ENCODE measurements at places on chromosomes 16 and 17.

DNA sequence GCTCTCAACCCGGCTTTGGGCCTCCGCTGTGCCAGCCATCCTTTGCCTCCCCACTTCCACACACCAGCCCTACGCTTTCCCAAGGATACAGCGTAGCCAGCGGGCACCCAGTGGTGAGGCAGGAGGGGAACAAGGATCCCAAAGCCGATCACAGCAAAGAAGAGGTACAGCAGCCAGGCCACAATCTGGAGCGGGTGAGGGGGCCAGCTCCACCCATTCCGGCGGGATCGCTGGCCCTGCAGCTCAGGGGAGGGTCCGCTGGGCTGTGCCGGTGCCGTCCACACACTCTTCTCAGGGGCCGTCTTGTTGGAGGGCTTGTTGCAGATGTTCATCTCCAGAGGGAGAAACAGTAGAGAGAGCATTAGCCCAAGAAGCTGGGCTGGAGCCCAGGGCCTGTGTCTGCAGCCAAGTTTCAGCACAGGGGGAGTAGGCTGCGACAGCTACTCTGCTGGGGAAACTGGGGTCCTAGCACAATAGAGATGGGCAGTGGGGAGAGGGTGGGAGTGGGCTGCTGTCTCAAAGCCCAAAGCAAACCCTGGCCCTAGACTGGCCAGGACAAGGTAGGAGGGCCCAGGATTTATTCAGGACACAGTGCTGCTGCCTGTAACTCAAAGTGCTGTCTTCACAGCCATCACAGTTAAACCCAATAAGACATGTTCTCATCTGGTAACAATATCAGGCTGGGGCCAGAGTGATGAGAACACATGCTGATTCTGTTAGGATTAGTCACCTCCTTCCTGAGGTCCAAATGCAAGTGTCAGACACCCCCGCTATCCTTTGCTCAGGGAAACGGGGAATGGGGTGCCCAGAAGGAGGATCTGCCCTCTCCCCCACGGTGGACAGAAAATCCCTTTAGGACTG, 9.9 kb downstream of the ZDHHC1 start:
- DNase-seq = peak; percentile 68

GRCh38 chr16:4692460-4693295, 684 bp upstream of the NUDT16L1 start:
- DNase-seq = no peak

- DNase-seq = no peak
Measured at GRCh38 chr16:79607587-79607986, 7.0 kb upstream of the MAF start.

- DNase-seq = peak; percentile 96
Measured at GRCh38 chr16:31052114-31052513, 18.8 kb downstream of the STX4 start.

- no peak for DNase-seq
Measured at GRCh38 chr17:4460661-4461060, 26.9 kb downstream of the SPNS3 start.

- no peak for DNase-seq
Measured at GRCh38 chr16:76157629-76158028, 119.6 kb upstream of the CNTNAP4 start.

GRCh38 chr16:81544700-81545271, 100.2 kb downstream of the CMIP start:
- no peak for DNase-seq

DNA sequence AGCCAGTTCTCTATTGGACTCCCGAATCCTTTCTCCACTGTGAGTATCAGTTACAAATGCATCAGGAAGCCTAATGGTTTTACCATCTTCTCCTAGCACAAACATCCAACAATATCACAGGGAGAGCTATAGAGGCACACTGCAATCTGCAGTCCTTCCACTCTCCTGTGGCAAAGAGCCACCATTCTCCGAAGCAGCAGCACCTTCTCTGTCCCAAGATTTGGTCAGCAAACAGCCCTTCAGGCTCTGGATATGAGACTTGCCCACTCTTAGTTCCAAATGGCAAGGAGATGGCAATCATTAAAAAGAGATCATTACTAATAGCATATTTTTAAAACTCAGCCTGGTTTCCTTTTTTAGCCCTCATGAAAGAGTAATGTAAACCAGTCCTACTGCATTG, 223.4 kb downstream of the HS3ST3A1 start:
- no peak for DNase-seq

DNA sequence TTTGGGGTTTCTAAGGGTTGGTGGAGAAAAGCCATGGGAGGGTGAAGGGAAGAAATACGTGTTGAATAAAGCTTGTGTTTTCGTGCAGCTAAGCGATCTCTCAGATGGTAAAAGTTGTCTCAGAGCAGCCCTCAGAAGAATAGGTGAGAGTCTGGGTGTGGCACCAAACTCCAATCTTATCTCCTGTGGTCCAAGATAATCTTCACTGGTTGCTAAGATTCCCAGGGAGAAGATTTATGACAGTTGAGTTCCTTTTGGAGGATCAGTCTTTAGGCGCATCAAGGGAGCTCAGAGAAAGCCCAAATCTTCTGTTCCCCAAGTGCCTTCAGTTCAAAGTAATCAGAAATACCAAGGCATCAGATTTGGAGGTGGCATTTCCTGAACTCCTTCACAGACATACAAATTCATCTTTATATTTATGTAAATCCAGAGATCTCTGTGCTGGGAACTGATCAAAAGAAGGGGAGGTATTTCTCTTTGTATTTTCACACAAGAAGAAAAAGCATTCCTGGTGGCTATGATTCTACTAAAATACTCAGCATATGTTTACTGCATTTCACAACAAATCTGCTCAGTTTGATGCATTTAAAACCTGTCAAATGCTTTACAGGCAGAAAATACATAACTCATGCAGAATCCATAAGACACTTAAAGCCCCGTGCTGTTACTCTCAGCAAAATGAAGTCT, 102.9 kb downstream of the ABCC12 start:
- DNase-seq = no peak

DNA sequence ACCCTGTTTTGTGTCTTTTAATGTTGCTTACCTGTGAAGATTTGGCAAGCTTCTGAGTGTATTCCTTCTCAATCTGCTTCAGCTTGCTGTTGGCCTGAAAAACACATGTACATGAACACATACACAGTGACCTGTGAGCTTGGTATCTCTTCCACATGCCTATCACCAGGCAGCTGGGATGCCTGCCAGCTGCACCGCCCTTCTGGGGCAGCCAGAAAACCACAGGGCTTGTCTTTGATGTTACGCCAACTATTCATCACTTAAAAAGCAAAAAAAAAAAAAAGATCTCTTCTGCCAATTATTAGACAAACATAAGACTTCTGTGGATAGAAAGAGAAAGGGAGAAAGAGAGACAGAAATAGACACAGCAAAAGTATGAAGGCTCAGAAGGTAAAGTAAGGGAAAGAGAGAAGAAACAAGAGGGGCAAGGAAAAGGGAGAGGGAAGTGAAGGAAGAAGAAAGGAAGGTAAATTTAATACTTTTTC, 189.2 kb upstream of the AXIN2 start:
- peak; percentile 95 for DNase-seq

DNA sequence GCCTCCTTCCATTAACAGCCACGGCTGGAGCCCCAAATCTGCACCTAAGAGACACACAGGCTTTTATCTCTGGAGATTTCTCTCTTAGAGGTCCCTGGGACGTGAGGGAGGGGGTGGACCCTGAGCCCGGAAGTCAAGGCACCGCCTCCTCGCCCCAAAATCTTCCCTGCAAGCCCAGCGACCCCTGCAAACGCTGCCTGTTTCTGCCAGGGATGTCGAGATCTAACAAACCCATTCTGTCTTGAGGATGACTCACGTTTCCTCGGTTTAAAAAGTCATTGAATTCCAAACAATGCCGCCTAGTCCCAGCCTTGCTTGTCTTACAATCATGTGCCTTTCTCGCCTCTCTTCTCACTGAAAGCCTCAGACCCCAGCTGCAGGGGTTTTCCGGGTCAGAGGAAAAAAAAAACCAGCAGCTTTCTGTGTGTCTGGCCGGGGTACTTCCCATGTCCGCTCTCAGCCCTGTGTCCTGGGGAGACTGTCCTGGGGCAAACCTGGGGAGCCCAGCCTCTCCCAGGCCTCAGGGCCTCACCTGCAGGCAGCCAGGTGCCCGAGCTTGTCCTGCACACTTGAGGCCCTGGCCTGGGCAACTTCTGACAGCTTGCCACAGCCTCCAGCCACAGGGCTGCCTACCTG, 15.4 kb downstream of the ARL2BP start:
- no peak for DNase-seq

- peak; percentile 58 for DNase-seq
Measured at GRCh38 chr17:77427391-77427991, 286.7 kb downstream of the SEC14L1 start.

GRCh38 chr17:47621293-47622179, 28.2 kb upstream of the KPNB1 start:
- peak; percentile 77 for DNase-seq

- DNase-seq = no peak
Measured at GRCh38 chr16:19218581-19218980, 50.5 kb downstream of the SYT17 start.

- peak; percentile 43 for DNase-seq
Measured at GRCh38 chr16:85612191-85612800, 826 bp upstream of the GSE1 start.

GRCh38 chr17:732902-733720, 715 bp downstream of the TLCD3A start:
- peak; percentile 29 for DNase-seq

- no peak for DNase-seq
Measured at GRCh38 chr16:88941913-88942909, 34.8 kb downstream of the CBFA2T3 start.

- no peak for DNase-seq
Measured at GRCh38 chr16:67764158-67764667, 42.1 kb downstream of the RANBP10 start.

DNA sequence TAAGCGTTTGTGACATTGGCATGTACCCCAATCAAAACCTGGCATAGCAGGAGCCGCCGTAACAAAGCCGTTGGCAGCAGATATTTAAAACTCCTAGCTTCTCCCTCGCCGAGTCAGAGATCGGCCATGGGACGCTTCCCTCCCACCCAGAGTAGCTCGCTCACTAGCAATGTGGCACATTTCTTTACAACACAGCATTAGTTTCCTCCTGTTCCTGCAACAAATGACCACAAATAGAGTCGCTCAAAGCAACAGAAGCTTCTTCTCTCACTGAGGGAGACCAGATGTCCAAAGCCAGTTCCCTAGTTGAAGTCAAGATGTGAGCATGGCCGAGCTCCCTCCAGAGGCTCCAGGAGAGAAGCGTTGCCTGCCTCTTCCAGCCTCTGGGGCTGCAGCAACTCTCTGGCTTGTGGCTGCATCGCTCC, 106.7 kb downstream of the RBFOX3 start:
- DNase-seq = no peak

- DNase-seq = no peak
Measured at GRCh38 chr16:73356401-73357079, 308.6 kb upstream of the ZFHX3 start.

DNA sequence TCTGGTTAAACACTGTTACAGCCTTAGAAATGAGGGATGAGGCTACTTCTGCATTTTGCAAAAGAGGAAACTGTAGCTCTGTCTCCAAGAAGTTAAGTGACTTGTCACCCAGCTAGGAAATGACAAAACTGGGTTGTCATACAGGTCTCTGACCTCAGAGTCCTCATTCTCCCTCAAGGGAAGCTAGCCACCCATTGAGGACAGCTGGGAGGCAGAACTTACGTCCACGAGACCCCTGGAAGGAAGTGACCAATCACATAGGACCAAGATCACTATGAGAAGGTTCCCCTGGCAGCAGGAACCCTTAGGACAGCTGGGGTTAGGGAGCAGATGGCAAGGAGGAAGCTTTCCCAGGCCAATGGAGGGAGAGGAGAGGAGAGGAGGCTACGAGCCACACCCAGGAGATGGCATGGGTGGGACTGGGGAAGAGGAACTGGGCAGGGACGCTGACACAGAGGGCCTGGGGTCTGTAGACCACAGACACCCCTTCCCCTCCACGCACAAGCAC, 11.2 kb downstream of the METTL22 start:
- DNase-seq = no peak

- no peak for DNase-seq
Measured at GRCh38 chr16:9365370-9365728, 273.9 kb downstream of the HAPSTR1 start.

GRCh38 chr16:64784635-64785034, 337.2 kb downstream of the CDH11 start:
- no peak for DNase-seq

GRCh38 chr17:73538445-73538844, 105.8 kb downstream of the SDK2 start:
- DNase-seq = no peak

GRCh38 chr17:70479779-70480178, 310.4 kb downstream of the KCNJ2 start:
- DNase-seq = no peak

DNA sequence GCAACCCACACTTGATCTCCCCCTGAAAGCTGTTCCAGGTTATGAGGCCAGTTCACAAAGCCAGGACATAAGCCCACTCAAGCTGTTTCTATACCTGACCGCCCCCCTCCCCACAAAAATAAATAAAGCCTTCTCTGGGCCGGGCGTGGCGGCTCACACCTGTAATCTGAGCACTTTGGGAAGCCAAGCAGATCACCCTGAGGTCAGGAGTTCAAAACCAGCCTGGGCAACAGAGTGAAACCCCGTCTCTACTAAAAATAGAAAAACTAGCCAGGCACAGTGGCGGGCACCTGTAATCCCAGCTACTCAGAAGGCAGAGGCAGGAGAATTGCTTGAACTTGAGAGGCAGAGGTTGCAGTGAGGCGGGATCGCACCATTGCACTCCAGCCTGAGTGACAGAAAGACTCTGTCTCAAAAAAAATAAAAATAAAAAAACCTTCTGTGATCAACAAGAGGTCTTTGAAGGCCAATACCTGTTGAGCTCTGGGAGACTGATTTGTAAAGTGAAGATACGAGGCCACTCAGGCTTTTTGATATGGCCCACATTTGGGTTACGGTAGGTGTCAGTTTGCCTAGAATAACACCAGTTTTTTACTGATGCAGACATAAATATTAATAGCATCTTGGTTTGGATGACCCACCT, 2.2 kb downstream of the KDM8 start:
- DNase-seq = no peak

DNA sequence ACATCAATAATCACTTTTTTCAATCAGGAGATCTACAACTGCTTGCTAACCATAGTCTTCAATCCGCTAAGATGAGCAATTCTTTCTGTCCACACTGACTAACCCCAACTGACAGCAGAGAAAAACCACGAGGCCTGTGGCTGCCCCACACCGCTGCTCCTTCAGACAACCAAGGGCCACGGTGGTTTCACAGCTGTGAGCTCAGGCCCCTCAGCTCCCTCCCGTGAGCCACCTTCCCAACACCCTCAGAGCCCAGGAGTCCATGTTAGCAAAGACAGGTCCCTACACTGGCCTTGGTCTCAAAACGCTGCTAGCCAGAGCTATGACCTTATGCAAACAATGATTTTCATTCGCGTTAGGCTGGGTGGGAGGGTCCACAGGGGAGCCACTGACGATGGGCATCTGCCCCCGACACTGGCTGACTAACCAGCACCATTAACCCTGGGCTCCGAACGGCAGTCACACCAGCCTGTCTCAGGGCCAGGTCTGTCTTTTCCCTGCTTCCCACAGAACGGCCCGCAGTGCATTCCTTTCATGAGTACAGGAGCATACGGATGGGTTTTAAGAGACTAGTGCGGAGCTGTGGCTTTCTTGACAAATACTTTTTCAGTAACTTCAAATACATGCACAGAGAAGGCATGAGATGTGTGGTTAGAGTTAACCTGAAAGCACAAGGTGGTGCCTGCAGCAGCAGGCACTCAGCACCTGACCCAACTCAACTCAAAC, 67.3 kb downstream of the ANKRD11 start:
- DNase-seq = peak; percentile 8

Data from HS-5 (cell line).